Stimulated activated naive CD4-positive, alpha-beta T cell (primary cell): ENCODE measurements at places on chromosomes 7 and 10.

GRCh38 chr7:41729059-41729458 lies 26.2 kb upstream of the INHBA start:
- no peak for DNase-seq

- no peak for DNase-seq
Observed at GRCh38 chr7:101630591-101630990, 1.5 kb upstream of the MYL10 start.

DNA sequence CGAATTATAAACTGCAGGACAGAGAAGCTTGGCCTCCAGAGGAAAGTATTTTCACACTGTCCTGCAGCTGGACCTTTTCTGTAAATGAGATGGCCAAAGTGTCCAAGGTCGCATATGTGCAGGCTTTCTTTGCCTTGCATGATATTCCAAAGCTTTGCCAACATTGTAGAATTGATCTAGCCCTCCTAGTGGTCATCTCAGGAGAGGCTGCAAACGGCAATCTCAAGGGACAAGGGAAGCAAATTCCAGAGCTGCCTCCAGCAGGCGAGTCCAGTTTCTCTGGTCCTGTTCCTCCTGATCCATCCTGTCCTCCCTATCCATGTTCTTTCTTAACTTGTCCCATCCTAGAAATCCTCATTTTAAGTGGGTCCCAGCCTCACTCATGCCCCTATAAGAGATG lies 373.4 kb upstream of the PCDH15 start:
- no peak for DNase-seq

GRCh38 chr7:2403718-2404648 lies 572 bp downstream of the CHST12 start:
- DNase-seq: peak; percentile 46

DNA sequence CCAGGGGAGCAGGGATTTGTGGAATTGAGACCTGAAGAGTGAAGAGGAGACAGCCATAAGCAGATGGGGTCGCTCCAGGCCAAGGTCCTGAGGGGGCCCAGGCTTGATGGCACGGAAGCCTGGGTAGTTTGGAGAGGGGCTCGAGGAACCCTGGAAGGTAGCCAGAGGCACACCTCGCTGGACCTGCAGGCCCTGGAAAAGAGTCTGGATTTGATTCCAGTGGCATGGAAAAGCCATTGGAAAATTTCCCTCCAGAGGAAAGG lies 31.8 kb downstream of the CXCL12 start:
- DNase-seq: no peak

DNA sequence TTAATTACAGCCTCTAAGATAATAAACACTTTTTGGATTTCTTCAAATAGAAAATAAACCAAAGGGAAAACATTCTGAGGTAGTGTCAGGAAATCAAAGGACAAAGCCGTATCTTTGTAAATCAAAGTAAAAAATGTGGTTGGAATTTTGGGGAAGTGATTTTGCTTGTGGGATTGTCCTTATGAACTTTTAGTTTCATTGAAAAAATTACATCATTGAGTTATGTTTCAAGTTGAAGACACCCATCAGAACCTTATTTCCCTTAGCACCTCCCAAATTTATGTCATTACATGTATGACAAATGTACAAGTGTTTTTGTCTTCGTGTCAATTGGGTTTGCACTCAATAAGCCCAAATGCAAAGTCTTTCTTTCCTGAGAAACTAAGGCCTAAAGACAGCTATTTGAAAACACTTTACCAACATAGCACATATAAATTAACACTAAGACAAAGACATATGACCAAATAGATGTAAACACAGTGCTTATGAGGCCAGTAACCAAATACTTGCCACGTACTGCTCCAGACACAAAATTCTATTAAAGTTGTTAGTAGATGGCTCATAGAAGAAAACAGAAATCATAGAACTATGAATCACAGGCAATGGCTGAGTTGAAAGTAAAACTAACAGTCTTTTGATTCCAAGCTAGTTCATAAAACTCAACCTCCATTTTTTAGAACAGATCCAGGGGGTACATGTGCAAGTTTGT lies 26.9 kb upstream of the LAMB4 start:
- no peak for DNase-seq

GRCh38 chr10:73946253-73947145 lies 35.6 kb downstream of the PLAU start:
- no peak for DNase-seq
